ENCODE measurements at places on chromosomes 11 and 22. TPM values are rescaled to one million over a fixed set of nuclear protein-coding genes. Genes with fewer than 3 reads are reported as not detected.

DNA sequence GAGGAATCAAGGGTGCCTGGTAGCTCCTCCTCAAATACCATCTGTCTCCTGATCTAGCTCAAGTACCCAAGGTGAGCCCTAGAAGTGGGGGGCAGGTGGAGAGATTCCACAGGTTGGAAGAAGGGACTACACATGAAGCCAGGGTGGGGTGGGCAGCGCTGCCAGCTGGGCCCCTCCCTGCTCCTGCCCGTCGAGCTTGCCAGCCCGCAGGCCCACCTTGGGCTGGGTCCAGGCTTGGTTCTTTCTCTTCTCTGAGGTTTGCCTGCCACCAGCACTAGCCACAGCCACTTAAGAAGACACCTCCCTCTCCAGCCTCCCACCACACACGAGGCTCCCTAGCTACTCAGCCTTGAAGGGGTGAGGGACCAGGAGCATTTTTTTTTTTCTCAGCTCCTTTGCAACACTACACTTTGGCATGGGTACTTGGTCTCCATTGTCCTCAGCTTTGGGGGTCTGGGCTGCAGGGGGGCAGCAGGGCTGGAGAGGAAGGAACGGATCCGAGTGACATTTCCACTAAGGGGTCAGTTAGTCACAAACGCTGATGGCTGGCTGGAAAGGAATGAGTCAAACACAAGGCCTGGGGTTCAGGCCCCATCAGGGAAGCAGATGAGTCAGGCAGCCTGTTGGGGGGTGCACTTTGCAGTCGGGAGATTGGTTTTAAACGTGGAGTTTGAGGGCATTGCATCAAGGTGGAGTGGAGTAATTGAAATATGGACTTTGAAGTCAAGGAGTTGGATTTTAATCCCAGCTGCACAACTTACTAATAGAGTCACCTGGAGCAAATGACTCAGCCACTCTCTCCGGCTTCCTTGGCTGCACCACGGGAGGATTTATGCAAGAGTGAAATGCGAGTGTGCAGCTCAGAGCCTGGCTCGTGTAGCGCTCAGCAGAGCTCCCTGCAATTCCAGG lies 7.4 kb upstream of the NPTXR start:
- no peak for DNase-seq

DNA sequence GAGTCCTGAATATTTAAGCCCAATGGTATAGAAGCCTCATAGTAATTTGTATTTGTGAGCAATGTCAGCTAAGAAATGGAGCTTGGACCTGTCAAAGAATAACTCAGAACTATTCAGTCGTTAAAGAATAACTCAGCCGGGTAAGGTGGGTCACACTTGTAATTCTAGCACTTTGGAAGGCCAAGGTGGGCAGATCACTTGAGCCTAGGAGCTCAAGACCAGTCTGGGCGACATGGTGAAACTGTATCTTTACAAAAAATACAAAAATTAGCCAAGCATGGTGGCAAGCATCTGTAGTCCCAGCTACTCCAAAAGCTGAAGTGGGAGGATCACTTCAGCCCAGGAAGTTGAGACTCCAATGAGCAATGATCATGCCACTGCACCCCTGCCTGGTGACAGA lies 1526.5 kb downstream of the LRRC4C start:
- no peak for DNase-seq

DNA sequence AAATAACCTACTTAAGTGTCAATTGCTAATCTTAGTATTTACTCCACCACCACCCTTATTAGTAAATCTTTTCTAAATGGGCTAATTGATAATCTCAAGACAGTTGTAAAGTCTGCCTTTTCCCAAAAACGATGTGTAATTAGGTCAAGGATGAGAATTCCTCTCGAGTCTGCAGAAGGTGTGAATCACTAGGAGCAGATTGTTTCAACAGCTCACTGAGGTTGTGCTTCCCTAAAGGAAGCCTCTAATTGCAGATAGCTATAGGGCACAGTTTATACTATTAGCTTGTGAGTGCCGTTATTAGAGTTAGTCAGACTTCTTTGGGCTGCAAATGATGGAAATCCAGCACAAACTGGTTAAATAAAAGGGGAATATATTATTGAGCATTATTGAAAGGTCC lies 84.9 kb downstream of the C11orf91 start:
- DNase-seq, result no peak

GRCh38 chr22:49396817-49397216 lies 430.9 kb downstream of the BRD1 start:
- no peak for DNase-seq

DNA sequence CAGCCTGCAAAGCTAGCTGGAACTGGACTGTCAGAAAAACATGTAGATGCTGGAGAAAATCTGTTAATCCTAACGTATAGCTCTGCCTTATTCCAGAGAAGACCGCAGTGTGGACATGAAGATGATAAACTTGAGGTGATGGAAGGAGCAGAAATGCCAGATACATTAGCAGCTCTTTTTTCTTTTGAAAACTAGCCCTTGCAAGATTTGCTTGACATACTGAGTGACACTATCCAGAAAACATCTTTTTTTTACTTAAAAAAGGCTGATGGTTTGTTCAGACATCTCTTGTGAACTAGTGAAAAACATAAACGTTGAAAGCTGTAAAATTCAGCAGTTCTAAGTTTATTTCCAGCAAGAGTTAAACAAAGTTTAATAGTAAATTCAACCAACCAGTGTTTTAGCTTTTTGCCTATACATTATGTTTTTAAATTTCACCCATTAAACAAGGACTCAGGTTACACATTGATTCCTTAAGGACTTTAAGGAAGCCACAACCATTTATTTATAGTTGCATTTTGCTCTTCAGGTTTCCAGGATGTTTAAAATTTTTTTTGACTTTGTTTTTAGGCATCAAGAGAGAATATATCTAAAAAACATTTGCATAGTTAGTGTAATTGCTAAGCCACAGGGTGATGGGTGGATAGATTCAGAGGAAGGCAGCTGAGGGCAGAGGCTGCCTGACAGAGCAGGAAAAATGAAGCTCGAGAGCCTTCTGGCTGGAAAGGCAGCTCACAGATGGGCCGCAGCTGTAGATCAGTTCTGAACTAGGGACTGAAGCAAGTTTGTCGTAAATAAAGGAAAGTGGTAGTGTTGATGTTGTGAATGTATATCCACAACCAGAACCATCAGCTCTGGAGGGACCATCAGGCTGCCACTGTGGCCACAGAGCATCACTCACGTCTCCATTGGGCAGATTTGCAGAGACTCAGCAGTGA lies 9.5 kb downstream of the SNAP29 start:
- DNase-seq, result no peak

GRCh38 chr11:73218106-73218829 lies at the start of gene P2RY2:
P2RY2 (plus strand) TSS chr11:73218281; CDS start chr11:73234160, 15,879 bp downstream.
- peak; percentile 81 for DNase-seq

GRCh38 chr11:16780146-16780545 lies 41.7 kb downstream of the C11orf58 start:
- peak; percentile 52 for DNase-seq

DNA sequence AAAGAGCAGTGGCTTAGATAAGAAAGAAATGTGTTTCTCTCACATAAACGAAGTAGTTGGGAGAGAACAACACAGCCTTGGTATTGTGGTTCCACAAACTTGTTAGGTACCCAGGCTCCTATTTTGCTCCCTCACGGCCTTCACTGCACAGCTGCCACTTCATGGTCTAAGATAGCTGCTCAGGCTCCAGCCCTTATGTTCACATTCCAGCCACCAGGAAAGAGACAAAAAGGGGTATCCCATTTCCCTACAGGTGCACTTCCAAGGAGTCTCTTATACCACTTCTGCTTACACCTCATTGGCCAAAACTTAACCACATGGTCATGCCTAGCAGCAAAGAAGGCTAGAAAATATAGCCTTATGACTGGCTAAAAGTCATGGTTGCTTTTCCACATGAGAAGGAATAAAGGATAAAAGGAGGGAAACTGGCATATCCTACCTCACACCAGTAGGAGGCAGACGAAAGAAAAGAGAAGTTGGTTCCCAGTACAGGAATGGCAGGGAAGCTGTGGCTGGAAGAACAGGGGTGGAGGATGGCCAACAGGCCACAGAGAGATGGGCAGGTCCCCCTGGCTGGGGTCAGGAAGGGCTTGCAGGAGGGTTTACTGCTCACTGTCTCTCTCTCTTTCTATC lies 5.4 kb upstream of the HDHD5 start:
- no peak for DNase-seq

The LGALS12 gene
- total RNA-seq, result 0.34 TPM

The DAGLA gene
- 7.8 TPM for total RNA-seq

Data from type B pancreatic cell (in vitro differentiated cells).